ENCODE measurements at places on chromosomes 4 and X.
A peak's percentile ranks its signal among the peaks of the same experiment; 100 is the strongest.

DNA sequence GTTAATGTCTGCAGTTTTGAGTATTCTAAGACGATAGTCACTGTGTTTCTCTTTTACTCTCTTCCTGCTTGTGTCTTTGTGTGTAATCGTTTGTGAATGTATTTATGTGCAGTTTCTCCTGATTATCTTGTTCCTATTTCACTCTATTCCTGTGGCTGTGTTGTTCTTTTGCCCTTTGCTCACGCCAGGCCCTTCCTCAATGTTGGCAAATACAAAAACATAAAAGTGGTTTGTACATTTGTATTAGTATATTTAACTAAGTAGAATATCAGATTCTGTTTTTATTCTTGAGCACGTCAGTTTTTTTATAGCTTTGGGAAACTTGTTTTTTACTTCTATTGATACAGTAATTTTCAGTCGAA lies 107.6 kb upstream of the BMPR1B start:
- DNase-seq = no peak

DNA sequence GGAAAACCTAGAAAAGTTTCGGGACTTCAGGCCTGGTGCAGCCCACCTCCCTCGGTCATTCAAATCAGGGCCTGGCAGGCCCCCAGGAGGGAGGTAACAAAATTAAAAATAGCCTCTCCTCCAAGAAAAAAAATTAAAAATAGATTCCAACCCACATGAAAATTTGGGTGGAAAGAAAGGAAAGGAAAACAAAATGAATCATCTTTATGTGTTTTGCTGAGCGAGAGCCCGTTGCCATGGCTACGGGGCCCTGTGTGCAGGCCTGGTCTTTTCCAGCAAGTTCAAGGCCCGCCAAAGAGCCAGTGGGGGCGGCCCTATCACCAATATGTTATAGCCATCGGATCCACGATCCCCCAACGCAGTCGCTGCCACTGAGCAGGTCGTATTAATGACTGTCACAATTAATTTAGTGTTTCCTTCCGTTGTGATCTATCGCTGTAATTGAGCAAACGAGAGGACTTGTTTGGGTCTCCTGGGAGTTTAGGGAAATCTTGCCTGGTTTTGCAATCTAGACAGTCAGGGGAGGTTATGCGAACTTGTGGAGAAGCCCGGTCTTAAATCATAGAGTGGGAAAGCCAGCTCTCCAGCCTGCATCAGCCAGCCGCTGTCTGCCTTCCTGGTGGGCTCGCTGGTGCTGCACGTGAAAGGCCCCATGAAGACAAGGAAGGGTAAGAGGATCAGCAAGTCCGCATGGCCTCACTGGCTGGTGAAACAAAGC lies 452.4 kb downstream of the BCOR start:
- peak; percentile 78 for DNase-seq

DNA sequence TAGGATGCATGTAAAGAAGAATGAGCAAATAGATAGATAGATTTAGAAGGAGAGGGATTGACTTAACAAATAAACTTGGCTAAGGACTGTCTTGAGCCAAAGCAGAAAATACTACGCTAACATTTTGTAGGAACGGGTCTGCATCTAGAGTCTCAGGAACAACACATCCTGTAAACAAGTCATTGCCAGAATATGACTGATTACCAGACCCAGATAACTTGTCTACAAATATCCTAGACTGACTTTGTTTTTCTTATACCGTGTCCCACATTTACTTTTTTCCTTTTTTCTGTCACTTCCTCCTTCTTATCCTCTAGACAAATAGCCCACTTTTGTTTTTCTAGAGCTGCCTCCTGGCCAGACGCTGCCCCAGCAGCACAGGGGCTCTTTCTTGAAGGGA lies 393.6 kb downstream of the PDGFC start:
- no peak for DNase-seq

- DNase-seq = no peak
Observed at GRCh38 chrX:15438332-15438731, 54.1 kb upstream of the VEGFD start.

GRCh38 chr4:105469736-105470135 lies 4.1 kb downstream of the PPA2 start:
- no peak for DNase-seq

DNA sequence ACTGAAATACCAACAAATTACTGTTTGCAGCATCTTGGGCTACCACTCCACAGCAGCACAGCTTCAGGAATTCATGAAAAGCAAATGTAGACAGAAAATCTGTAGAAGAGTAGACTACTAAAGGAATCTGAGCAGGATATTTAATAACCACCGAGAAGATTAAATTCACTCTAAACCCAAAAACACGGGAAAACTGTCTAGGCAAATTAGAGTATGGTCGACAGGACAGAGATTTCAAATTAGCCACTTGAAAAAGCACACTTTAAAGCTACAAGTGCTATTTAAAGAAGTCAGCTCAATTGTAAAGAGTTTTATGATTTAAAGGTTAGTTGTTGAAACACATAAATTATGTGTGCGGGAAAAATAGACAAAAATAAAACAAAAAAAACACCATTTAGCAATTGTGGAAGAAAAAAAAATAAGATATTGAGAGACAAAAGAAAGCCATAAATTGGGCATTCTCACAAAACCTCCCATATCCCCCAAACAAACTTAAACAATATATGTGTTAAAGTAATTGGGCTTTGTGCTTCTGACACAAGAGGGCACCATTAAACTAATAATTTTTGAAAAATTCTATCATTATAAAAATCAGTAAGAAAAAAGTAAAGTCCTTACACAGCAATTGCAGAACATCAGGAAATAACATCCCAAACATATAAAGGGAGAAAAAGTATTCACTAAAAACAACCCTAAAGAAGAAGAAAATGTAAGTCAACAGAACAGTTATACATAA lies 880.8 kb downstream of the TECRL start:
- no peak for DNase-seq

DNA sequence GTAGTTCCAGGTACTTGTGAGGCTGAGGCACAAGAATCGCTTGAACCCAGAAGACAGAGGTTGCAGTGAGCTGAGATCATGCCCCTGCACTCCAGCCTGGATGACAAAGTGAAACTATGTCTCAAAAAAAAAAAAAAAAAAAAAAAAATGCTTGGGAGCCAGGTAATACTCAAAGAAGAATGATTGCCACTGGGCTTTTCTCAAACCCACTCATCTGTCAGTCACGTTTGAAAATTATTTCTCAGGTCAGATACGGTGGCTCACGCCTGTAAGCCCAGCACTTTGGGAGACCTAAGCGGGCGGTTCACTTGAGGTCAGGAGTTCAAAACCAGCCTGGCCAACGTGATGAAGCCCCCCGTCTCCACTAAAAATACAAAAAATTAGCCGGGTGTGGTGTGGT lies 155.7 kb downstream of the RELL1 start:
- no peak for DNase-seq

GRCh38 chr4:13516315-13516860 lies 27.9 kb downstream of the NKX3-2 start:
- DNase-seq = no peak

- DNase-seq = peak; percentile 77
Observed at GRCh38 chrX:118519411-118520215, 24.0 kb downstream of the DOCK11 start.
